ENCODE measurements at places on chromosomes 11 and 22. TPM values are rescaled to one million over a fixed set of nuclear protein-coding genes. Genes with fewer than 3 reads are reported as not detected.
A peak's percentile ranks its signal among the peaks of the same experiment; 100 is the strongest.

- H3K4me1 ChIP-seq: no peaks in the 10 kb centered on the region
- no peaks in the 10 kb centered on the region for H3K27me3 ChIP-seq
- no peaks in the 10 kb centered on the region for H3K36me3 ChIP-seq
- no peak for DNase-seq
- no peak overlapping the region for H3K4me3 ChIP-seq
Measured at GRCh38 chr11:115464269-115464668, 39.9 kb downstream of the CADM1 start.

GRCh38 chr11:102599642-102600261 is 25.4 kb downstream of the MMP20 start:
- DNase-seq: no peak
- no peak overlapping the region for H3K4me3 ChIP-seq
- no peak overlapping the region for H3K27ac ChIP-seq
- peaks cover 24% of the 10 kb centered on the region for H3K27me3 ChIP-seq

DNA sequence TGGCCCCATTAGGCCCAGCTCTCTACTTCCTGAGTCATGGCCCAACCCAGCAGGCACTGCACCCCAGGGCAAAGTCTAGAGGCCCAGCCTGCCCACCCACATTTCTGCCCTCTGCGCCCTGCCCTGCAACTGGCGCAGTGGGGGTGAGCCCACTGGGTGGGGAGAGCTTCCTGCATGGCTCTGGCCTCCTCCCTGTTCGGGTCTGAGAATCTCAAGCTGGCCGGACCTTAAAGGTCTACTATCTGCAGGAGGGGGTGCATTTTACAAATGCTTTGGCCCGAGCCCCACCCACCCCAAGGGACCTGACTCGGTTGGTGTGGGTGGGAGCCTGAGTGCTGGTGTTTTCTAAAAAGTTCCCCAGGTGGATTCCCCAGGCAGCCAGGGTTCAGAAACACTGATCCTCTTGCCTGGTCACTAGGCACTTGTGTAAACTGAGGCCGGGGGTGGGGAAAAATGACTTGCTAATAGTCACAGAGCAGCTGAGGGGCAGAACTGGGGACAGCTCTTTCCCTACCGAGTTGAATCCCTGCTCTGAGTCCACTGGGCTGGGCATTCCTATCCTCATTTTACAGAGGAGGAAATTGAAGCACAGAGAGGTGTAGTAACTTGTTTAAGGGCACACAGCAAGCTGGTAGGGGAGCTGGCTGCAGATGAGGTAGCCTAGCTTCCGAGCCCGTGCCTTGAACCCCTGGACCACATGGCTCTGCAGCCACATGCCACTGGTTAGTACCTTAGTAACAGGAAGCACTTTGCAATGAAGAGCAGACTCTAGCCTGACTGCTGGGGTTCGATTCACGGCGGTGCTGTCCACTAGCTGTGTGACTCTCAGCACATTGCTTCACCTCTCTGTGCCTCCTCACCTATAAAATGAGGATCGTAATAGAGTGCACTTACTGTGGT is 36.3 kb downstream of the CD82 start:
- peaks cover 35% of the 10 kb centered on the region for H3K4me1 ChIP-seq
- no peak overlapping the region for H3K4me3 ChIP-seq
- H3K27ac ChIP-seq: peak overlapping the region; percentile 97
- no peaks in the 10 kb centered on the region for H3K27me3 ChIP-seq
- peaks cover 8% of the 10 kb centered on the region for H3K36me3 ChIP-seq

DNA sequence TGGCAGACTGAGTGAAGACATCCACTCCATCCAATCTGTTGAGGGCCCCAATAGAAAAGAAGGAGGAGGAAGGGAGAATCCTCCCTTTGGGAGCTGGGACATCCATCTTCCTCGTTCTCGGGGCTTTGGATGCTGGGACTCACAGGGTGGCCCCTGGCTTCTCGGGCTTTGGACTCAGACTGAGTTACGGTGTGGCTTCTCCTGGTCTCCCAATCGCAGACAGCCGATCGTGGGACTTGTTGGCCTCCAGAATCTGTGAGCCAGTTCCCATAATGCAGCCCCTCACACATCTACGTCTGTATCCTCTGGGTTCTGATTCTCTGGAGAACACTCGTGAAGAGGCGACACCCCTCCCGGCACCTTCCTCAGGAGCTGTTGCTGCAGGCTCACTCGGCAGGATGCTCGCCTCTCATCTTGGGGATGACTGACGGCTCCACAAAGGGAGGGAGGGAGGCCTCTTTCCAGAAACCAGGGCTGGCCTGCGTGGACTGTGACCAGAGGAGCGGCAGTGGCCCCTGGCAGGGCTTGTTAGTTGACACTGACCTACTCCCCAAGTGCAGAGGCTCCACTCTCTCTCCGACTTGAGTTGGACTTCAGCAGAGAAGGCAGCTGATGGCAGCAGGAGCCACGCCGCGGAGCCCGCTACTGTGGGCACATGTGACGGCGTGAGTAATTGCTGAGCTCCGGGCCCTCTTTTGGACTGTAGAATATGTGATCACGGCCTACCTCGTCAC is 14.7 kb upstream of the TTLL12 start:
- no peak overlapping the region for H3K27ac ChIP-seq
- peaks cover 6% of the 10 kb centered on the region for H3K4me1 ChIP-seq
- peaks cover 7% of the 10 kb centered on the region for H3K27me3 ChIP-seq
- H3K4me3 ChIP-seq: no peak overlapping the region

GRCh38 chr22:19143967-19144400 is 467 bp downstream of the ESS2 start:
- H3K4me1 ChIP-seq: peaks cover 17% of the 10 kb centered on the region
- peak overlapping the region; percentile 100 for H3K4me3 ChIP-seq
- H3K27ac ChIP-seq: peak overlapping the region; percentile 99
- H3K27me3 ChIP-seq: peaks cover 15% of the 10 kb centered on the region
- DNase-seq: no peak
- H3K36me3 ChIP-seq: peaks cover 8% of the 10 kb centered on the region

DNA sequence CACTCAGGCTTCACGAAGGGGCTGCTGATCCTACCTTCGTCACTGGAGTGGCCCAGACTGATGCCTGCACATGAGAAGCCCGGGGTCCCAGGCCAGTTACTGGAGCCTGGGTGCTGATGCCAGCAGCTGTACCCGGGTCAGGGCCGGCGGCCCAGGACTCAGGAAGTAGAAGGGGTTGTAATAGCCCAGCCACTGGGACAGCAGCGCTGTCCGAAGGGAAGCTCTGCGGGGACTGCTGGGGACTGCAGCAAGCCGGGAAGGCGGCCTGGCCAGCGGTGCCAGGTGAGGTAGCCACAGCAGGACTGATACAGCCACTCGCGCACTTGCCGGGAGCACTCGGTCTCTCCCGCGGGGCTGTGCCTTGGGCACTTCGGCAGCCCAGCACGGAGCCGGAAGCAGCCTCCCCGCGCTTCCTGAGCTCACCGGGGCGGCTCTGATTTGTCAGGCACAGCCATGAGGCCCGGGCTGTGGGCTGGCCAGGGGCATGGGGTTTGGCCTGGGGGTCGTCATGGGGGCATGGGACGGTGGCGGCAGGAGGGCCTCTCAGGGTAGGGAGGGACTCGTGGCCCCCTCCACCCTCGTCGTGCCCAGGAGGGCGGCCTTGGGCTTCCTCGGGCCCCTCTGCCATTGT is 13.9 kb upstream of the OR8K1 start:
- H3K27ac ChIP-seq: no peak overlapping the region
- no peaks in the 10 kb centered on the region for H3K4me1 ChIP-seq
- no peak for DNase-seq
- H3K27me3 ChIP-seq: no peaks in the 10 kb centered on the region
- no peak overlapping the region for H3K4me3 ChIP-seq
- no peaks in the 10 kb centered on the region for H3K36me3 ChIP-seq

DNA sequence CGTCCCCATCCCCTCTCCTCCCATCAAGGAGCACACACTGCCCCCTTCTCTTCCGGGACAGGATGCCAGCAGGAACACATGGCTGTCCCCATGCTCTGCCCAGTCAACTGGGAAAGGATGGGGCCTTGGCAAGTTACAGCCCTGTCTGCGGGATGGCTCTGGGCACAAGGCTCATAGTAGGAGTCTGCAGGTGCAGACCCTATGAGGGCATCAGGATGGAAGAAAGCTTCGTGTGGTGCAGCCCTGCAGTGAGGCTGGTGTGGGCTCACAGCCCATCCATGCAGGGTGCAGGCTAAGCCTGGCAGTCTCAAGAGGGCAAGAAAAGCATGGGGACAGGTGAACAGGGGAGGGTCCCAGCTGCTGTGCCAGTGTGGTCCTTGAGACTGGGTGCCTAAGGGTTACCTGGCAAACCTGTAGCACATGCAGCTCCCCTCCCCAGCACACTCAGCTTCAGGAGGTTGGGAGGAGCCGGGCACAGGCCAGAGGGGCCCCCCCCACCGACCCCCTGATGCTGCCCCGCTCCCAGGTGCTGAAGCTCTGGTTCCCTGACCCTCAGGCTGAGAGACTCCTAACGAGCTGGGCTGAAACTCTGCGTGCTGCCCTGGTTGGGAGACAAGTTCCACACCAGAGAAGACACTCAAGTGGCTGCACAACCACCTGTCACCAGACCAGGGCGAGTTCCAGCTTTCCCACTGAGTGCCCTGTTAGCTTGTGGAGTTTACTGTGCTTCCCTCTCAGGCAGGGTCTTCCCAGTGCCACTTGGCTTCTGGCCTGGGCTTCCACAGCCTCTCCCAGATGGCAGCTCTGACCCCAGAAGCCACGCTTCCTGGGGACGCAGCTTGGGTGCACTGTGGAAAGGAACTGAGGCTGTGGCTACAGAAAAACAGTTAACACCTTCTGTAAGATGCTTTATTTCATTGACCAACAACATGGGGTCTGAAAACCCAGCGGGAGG is 3.3 kb upstream of the SCARF2 start:
- peaks cover 15% of the 10 kb centered on the region for H3K27me3 ChIP-seq
- H3K4me3 ChIP-seq: no peak overlapping the region
- DNase-seq: no peak
- H3K27ac ChIP-seq: no peak overlapping the region

GRCh38 chr22:31901388-31902137 is 42.8 kb upstream of the YWHAH start:
- H3K27me3 ChIP-seq: no peaks in the 10 kb centered on the region
- H3K36me3 ChIP-seq: peaks cover 7% of the 10 kb centered on the region
- peaks cover 2% of the 10 kb centered on the region for H3K4me1 ChIP-seq
- H3K4me3 ChIP-seq: no peak overlapping the region

- H3K4me3 ChIP-seq: no peak overlapping the region
- no peak overlapping the region for H3K27ac ChIP-seq
- no peaks in the 10 kb centered on the region for H3K27me3 ChIP-seq
- no peaks in the 10 kb centered on the region for H3K36me3 ChIP-seq
- peaks cover 7% of the 10 kb centered on the region for H3K4me1 ChIP-seq
Measured at GRCh38 chr11:73565804-73566203, 32.1 kb downstream of the FAM168A start.

GRCh38 chr11:77747381-77747969 is 73.0 kb downstream of the RSF1 start:
- DNase-seq: no peak
- peaks cover 17% of the 10 kb centered on the region for H3K4me1 ChIP-seq
- no peak overlapping the region for H3K4me3 ChIP-seq
- H3K27me3 ChIP-seq: no peaks in the 10 kb centered on the region
- H3K36me3 ChIP-seq: no peaks in the 10 kb centered on the region

GRCh38 chr22:44449061-44449682 is 48.9 kb downstream of the RTL6 start:
- no peaks in the 10 kb centered on the region for H3K27me3 ChIP-seq
- no peak overlapping the region for H3K27ac ChIP-seq
- no peak for DNase-seq
- H3K4me1 ChIP-seq: peaks cover 2% of the 10 kb centered on the region

- no peaks in the 10 kb centered on the region for H3K36me3 ChIP-seq
- DNase-seq: no peak
- no peak overlapping the region for H3K4me3 ChIP-seq
- H3K27me3 ChIP-seq: no peaks in the 10 kb centered on the region
- H3K27ac ChIP-seq: peak overlapping the region; percentile 73
- H3K4me1 ChIP-seq: peaks cover 9% of the 10 kb centered on the region
Measured at GRCh38 chr11:6258571-6259081, 1.0 kb upstream of the CCKBR start.

- no peak overlapping the region for H3K27ac ChIP-seq
- no peaks in the 10 kb centered on the region for H3K36me3 ChIP-seq
- H3K27me3 ChIP-seq: no peaks in the 10 kb centered on the region
- no peak for DNase-seq
Measured at GRCh38 chr11:107043242-107044006, 25.1 kb upstream of the GUCY1A2 start.

DNA sequence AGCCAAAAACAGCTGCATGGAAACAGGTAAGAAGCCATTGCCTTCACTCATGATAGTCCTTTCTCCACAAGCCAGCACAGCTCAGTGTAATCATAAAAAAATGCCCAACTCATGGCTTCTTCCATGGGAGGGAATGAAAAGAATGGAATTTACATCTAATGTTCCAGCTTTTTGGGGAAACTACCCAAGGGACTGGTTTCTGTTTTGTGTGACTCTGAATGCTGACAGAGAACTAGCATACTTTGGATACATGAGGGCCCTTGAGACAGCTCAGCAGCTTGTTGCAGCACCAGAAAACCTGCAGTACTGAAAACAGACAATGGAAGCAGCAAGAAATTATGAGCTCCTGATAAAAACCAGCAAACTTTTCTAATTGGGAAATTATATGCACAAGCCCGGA is 24.2 kb upstream of the HORMAD2 start:
- no peak overlapping the region for H3K4me3 ChIP-seq
- peaks cover 3% of the 10 kb centered on the region for H3K4me1 ChIP-seq
- H3K27me3 ChIP-seq: no peaks in the 10 kb centered on the region

DNA sequence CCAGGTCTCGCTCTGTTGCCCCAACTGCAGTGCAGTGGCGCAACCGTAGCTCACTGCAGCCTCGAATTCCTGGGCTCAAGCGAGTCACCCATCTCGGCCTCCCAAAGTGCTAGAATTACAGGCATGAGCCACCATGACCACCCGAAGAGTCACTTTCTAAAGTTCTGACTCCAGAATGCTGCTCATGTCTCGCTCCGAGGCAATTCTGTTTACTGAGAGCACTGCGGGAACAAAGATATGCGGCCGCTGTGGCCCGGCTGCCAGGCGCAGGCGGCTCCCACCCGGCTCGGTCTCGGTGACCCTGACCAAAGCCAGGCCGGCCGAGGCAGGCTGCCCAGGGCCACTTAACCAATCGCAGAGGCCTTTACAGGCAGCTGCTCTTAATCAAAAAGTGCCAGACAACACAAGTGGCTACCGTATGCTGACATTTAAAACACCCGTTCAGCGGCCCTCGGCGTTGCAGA is 78.7 kb downstream of the PHF21B start:
- H3K36me3 ChIP-seq: peaks cover 3% of the 10 kb centered on the region
- DNase-seq: no peak
- peaks cover 5% of the 10 kb centered on the region for H3K4me1 ChIP-seq

PDGFD gene
- not detected for total RNA-seq

STK33 gene
- total RNA-seq: 0.55 TPM

ADM2 gene
- 1.7 TPM for total RNA-seq

TREH gene
- not detected for total RNA-seq

Measured in T-helper 17 cell (primary cell).